ENCODE measurements at places on chromosomes 4 and X.

DNA sequence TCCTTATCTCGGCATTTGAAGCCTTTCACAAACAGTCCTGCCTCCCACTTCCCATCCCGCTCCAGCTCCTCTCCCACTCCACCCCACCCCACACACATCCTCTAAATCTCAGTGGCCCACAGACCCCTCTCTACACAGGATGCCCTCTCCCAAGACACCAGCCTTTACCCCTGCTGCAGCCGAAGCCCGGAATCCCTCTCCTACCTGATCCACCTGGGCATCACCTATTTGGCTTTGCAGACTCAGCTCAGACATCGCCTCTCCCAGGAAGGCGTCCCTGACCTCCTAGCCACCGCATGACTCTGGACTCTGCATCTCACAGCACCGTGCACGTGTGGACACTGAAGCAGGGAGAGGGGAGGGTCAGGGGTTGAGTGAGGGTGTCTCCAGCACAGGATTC lies 11.5 kb downstream of the PPP2R2C start:
- no peak for DNase-seq

- no peak for DNase-seq
Measured at GRCh38 chr4:13665701-13666660, 38.5 kb upstream of the BOD1L1 start.

DNA sequence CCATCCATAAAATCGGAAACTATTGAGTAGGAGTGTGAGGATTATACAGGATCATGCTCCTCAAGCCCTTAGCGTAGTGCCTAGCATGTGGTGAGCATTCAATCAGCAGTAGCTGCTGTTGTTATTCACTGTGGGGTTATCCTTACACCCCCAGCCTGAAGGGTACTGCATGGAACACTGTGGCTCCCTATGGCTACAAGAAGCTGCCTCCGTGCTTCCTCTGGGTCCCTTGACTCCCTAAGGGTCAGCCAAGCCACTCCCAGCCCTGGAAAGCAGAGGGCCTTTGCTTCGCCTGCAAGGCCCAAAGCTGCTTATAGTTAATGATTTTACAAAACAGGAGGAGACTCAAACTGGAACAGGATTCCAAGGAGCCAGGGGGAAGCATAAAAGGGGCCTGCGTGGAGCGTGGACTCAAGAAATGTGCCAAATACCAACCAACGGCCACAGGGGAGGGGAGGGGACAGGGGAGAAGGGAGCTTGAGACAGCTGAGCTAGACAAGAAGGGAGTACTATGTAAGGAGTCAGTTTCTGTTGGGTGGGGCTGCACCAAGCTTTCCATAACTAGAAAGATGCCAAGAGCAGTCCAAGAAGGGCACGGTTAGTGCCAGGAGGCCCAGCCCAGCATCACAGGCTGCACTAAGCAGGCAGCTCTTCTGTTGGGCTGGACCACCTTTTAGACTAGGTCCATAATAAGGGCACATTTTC lies 15.9 kb downstream of the SEPTIN6 start:
- no peak for DNase-seq

- DNase-seq, result no peak
Measured at GRCh38 chr4:173212379-173212778, 43.8 kb downstream of the GALNT7 start.

GRCh38 chrX:1491851-1492349 lies 39.2 kb upstream of the ASMTL start:
- DNase-seq, result peak; percentile 4

DNA sequence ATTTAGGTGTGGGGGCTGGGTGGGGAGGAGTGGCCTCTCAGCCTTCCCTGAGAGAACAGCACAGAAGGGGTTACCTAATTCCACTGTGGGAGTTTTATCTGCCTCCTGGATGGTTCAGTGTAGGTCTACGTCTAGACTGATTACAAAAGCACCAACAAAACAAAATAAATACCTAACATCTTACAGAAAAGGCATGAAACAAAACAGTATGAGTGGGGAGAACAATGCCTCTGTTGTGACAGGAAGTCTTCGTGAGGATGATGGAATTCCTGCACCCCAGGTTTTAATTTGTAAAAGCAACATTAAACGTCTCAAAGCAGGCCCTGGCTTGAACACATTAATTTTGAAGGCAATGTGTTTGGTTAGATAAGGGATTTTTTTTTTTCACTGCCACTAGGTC lies 112.1 kb upstream of the GPC4 start:
- DNase-seq, result no peak
